ENCODE measurements at places on chromosomes 6 and 20.

- DNase-seq, result no peak
Observed at GRCh38 chr6:17585766-17586490, 14.2 kb upstream of the FAM8A1 start.

DNA sequence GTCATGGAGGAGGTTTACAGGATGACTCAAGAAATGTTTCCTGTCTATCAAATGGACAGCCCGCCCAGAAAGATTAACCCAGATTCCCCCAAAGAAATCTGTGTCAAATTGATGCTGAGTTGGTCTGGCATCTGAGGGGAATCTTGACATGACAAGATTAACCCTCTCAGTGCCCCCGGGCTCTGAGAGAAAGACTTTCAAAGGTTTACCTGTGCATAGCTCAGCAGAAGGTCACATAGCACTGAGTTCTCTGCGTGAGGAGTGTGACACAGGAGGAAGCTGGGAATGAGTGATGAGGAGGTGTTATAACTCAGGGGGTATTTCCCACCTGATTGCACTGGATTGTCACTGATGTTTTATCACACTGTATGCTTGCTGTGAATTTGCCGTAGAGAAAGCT is 601.2 kb downstream of the DHX35 start:
- no peak for DNase-seq

- no peak for DNase-seq
Observed at GRCh38 chr6:83600459-83600858, 88.1 kb downstream of the PRSS35 start.

GRCh38 chr6:5968817-5969734 is 37.6 kb downstream of the NRN1 start:
- DNase-seq, result no peak

- no peak for DNase-seq
Observed at GRCh38 chr20:59580991-59581401, 23.3 kb upstream of the PHACTR3 start.

DNA sequence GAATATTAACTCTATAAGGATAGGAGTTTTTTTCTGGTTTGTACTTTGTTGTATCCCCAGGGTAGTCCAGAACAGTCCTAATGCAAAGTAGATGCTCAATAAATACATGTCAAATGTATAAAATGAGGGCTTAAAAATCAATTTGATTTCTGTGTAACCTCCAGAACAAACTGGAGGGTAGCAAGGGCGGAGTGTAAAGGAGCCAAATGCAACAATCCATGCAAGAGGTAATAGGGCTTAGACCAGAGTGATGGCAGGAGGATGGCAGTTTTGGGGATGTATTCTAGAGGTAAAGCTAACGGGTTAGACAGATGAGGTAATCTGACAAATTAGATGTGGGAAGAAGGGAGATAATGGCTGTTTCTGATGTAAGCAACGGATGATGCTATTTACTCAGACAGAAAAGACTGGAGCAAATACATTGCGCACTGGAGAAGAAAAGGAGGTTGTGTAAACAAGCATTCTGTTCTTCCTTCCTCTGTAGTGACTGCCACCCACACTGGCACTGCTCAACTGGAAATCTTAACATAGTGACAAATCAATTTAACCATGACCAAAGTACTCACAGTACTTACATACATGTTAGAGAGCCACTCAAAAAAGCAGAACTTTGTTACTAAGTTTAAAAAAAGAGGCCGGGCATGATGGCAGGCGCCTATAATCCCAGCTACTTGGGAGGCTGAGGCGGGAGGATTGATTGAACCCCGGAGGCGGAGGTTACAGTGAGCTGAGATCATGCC is 2.0 kb downstream of the ZNF318 start:
- DNase-seq, result no peak

DNA sequence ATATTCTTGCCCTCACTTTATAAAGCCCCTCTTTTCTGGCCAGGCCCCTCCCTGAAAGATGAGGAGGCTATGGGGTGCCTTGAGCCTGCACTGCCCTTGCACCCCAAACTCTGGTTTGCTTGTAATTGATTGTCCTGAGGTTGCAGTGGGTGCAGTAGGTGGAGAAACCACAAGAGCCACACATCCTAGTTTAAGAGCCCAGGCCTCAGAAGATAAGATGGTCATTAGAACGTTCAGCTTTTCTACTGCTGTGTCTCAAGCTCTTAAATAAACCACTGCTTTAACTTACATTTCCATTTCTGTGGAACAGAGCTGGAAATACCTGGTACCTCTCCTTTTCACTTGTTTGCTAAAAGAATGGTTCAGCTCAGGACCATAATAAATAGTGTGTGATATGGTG is 9.0 kb downstream of the MRAP2 start:
- no peak for DNase-seq

GRCh38 chr20:38226553-38226952 is 34.0 kb downstream of the KIAA1755 start:
- DNase-seq, result no peak

DNA sequence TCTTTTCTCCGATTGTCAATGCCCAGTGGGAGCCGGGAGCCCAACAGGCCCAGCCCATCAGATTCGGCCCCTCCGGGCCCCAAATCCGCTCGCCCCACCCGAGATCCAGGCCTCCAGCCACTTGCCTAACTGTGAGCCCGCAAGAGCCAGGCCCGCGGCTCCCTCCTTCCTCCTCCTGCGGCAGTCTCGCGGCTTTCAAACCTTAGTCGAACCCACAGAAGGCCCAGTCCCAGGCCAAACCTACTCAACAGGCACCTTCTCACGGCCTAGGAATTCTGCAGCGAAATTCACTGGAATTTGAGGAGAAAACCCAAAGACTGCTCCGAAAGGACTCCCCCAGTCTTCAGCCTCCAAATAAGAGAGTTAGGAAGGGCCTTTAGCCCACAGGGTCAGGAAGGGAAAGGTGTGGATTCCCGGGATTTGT is 2.8 kb upstream of the TFAP2A start:
- no peak for DNase-seq

GRCh38 chr6:53628354-53629119 is 37.0 kb downstream of the KLHL31 start:
- DNase-seq, result no peak

GRCh38 chr6:51960419-51960818 is 127.0 kb downstream of the PKHD1 start:
- DNase-seq, result no peak

DNA sequence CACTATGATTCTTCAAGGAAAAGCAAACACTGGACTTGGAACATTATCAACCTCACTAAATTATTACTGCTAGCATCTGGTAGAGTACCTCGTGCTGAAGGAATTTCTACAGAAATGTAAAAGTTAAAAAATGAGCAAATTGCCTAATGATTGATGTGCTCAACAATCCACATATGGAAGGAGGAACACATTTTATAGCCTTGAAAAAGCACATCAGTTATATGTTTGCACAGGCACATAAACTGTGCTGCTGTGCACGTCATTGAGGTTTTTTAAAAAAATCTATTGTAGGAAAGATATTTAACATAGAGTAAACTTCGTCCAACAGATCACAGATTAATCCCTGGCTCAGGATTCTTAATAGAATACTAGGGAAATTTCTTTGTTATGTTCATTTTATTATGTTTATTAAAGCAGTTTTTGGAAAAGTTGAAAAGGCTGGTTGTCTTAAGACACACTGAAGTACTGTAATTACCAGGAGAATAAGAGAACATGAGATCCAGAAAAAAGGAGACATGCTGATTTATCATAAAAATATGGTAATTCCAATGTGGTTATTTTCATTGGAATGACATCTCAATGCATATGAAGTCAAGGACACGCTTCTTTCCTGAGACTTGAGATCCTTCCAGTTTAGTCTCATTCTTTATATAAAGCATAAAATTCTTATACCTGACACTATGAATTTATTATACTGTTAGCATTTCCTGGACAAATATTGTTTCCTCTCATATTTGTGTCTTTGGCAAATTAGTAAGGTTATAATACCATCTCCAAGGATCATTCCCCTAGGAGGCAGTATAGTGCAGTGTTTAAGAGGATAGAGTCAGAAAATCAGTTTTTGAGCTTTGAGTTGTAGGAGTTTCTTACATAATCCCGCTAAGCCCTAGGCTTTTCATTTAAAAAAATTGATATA is 511.1 kb downstream of the TENT5A start:
- DNase-seq, result no peak

DNA sequence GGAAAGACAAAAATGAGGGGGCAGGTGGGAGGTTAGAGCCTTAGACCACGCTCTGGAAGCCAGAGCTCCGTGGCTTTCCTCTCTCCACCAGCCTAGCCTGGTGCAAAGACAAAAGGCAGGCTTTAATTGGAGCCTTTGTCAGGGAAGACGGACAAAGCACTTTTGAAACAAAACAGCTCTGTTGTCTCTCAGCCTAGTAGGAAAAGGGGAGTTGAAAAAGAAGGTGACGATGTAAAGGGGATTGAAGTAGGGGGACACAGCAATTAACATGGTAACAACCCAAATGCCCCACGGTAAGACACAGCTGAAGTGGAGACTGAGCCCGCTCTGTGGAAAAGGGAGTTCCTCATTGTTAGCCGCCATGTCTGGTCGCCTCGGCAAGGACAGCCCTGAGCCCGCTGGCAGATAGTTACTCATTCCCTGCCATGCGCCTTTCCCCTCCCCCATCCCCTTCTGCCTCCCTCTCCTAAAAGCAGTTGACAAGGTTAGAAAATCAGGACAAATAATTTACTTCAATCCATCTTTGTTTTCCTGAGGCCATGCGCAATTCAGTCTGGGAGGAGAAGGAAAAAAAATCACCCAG is 93.0 kb downstream of the TCP11 start:
- DNase-seq, result no peak
